ENCODE measurements at places on chromosomes 11 and 22.

GRCh38 chr11:119941636-119942411 lies 196.1 kb downstream of the TRIM29 start:
- no peak for DNase-seq

GRCh38 chr11:100830978-100831732 lies 144.1 kb downstream of the ARHGAP42 start:
- DNase-seq = no peak

DNA sequence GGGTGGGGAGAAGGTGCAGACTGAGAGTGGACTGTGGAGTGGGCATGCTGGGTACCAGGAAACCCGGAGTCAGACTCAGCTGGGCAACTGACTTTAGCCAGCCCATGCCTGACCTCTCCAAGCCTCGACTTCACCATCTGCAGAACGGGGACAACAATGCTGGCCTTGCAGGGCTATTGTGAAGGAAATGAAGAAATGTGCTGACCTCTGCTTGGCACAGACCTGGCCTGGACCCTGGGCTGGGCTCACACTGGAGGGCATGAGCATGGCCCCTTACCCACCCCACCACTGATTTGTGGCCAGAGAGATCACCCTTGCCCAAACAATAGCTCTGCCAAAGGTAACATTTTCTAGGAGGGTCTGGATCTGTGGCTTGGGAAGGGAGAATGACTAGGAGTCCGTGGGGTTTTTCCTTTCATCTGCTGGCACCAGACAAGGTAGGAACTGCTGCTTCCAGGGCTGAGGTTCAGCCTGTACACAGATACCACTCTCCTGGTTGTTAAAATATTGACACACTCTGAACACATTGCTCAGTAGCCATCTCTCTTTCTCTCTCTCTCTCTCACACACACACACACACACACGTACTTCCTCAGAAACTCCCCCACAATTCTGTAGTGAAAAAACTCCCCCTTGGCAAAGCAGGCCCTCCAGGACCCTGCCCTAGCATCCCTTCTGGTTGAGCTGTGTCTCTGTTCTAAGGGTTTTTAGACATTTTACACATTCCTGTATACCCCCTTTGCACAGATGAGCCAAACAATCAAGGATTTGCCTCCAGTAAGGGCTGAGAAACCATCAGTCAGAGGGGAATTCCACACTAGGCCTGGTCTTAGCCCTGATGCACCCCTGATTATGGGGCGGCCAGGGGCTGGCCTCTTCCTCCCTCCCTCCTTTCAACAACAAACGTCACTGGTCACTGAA lies 1.0 kb downstream of the MOGAT2 start:
- DNase-seq = no peak

GRCh38 chr22:43391306-43391705 lies 20.5 kb upstream of the MPPED1 start:
- DNase-seq = no peak

DNA sequence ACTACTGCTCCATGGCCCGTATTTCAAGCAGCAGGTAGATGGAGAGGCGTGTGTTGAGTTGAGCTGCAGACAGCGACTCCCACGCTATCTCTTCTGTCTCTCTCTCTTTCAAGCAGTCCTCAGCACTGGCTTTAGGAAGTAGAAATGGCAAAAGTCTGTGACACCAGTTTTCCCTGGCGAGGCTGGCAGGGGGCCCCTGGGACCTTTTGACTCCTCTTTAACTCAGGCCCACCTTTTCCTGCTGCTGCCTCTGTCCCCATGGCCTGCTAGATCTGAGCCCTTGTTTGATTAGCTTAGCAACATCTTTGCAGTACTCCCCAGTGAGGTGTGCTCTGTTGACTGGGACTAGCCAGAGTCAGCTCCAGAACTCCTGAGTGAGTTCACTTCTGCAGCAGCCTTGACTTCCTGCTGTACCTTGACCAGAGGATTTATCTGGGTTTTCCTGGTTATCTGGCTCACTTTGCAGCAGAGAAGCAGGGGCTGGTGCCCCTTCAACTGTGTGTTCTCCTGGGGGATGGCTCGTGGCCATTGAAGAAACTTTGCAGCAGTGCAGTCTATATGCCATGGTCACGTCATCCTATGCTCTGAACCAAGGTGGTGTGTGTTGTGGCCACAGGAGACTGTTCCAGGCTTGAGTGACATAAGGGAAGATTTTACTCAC lies 183.9 kb downstream of the DBX1 start:
- no peak for DNase-seq

GRCh38 chr11:34707462-34707840 lies 86.6 kb downstream of the EHF start:
- no peak for DNase-seq

DNA sequence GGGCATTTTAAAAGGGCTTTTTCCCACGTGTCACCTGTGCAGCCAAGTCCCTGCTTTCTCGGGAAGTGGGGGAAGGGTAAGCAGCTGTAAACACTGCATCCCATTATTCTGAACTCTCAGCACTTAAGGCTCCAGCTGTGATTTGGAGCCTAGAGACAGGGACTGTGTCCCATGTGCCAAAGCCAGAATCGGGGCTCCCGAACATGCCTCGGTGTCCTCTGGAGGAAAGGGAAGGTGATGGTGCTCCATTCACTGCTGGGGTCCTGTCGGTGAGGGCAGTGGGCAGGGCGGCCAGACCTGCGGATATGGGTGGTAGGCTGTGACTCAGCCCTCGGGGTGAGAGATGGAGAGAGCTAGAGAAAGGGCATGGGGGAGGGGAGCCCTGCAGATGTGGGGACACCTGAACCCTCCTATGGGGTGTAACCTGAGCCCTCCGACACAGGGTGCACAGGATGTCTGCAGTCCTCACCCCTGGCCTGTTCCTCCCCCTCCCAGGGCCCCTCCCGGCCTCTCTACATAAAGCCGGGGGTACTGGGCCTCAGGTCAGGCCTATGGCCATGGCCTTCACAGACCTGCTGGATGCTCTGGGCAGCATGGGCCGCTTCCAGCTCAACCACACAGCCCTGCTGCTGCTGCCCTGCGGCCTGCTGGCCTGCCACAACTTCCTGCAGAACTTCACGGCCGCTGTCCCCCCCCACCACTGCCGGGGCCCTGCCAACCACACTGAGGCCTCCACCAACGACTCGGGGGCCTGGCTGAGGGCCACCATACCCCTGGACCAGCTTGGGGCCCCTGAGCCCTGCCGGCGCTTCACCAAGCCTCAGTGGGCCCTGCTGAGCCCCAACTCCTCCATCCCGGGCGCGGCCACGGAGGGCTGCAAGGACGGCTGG lies 31.8 kb downstream of the CAPN1 start:
- DNase-seq = no peak

DNA sequence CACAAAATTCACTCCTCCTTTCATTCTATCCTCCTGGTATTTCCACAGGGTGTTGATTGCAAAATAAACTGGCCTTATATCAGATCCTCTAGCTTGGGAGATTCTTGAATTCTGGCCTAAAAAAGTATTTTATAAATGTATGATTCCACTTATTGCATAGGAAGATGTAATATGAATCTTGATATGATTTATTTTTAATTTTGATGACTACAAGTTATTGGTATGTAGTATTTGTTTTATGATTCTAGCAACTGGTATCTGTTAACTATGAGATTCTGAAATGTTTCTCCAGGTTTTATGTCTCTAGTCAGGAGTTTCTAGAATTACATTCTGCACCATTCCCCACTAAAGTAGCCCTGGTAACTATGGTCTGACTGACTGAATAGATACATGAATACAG lies 373.9 kb upstream of the C11orf87 start:
- no peak for DNase-seq

- no peak for DNase-seq
These were observed 422 bp downstream of the DENND6B start for GRCh38 chr22:50326225-50326955.

DNA sequence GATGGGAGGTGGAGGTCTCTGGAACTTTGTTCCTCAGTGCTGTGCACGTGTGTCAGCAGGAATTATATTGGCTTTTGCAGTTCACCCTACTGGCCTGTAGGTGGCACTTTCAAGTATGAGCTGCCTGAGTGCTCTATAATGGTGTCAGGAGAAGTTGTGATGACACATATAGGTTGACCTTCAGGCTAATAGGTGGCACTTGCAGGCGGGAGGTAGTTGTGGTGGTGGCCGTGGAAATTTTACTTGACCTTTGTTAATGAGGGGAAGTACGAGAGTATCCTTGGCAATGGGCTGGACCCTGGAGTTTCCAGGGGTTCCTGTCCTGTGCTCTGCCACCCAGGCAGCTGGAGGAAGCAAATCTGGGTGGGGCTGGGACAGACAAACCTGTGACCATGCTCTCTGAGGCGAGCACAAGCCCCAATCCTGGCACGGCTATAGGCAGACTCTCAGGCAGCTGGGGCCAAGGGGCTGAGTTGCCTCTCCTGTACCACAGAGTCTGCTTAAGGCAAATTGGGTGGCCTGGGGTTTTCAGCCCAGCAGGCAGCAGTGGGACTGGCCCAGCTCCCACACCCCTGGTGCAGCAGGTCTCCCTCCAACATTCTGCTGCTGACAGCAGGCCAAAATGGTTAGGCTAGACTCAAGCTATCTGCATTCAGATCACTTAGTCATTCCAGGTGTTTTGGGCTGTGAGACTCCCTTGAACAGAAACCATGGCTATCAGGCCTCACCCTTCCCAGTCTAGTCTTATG lies 147.5 kb upstream of the CTSC start:
- peak; percentile 52 for DNase-seq

DNA sequence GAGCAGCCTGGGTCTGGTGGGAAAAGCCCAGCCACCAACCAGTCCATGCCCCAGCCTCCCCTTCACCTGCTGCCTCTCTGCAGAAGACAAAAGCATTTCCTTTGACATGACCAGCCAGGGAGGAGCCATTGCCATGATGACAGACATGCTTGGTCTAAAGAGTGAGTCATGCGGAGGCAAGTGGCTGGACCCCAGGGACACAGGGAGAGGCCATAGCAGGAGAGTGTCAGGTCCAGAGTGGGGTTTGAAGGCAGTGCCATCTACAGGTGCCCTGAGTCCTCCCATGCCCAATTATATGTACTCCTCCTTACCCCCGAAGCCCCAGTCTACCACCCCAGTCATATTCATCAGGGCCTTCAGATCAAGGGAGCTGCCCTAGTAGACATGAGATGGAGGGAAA lies 67.4 kb downstream of the SCN3B start:
- DNase-seq = no peak

DNA sequence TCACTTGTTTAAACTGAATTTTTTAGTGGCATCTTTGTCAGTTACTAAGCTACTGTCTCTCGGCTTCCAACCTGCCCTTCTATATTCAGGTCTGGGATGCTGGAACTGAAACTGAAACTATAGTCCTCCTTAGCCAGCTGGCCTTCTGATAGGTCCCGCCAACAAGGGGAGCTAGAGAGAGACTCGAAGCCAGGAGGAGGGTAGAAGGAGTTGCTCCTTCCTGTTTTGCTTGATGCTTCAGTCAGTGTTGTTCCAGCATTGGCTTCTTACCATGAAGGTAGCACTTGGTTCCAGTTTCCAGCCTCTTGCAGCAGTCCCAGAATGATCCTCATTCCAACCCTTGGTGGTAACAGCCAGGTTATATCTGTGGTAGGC lies 32.9 kb upstream of the HORMAD2 start:
- no peak for DNase-seq

GRCh38 chr11:68043349-68044144 lies 4.7 kb downstream of the TCIRG1 start:
- peak; percentile 62 for DNase-seq

DNA sequence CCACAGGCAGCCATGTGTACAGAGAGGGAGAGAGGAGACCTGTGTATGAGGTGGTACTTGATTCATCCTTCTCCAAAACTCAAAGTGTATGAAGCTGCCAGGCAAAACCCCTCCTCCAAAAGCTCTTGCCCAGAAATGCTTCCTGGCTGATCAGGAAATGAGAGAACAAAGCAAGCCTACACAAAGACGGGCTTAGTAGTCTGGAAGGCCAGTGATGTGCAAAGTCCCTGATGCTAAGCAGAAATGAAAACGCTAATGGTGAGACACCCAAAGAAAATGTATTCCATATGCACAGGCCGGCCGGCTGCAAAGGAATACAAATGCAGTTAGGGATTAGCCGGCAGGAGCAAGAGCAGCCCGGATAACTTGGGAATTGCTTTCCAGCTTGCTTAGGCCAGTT lies 234.9 kb upstream of the CADM1 start:
- DNase-seq = no peak

GRCh38 chr11:1455763-1456060 lies 30.9 kb downstream of the MOB2 start:
- no peak for DNase-seq

DNA sequence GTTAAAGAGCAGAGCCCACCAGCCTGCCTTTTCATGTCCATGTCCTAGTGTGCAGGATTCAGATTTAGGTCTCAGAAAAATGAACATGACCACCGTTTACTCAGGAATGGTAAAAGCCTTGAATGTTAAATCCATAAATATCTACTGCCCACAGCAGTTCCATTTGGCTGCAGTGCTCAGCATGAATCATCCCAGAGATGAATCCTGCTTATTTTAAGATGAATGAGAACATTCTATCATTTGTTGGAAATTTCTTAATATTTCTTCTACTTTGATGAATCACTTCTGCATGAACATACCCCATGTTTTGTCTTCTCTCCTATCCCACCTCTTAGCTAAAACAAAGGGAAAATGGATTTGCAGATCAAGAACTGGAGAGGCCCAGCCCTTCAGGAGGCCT lies 47.5 kb upstream of the AQP11 start:
- DNase-seq = no peak

DNA sequence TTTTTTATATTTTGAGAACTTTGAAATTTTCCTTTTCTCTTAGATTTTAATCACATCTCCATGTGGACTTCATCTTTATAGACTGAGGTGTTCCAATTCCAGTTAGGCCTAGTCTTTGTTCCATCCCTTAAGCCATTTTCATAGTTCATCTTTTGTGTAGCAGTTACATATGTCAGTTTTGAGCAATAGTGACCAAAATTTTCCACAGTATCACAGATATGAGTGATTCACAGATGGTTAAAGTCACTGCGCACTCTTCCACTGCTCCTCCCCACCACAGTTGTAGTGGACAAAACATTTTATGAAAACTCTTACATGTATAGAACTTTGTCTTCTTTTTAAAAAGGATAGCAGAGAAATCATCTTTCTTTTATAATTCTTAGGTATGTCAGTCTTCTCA lies 42.8 kb downstream of the YAP1 start:
- no peak for DNase-seq

DNA sequence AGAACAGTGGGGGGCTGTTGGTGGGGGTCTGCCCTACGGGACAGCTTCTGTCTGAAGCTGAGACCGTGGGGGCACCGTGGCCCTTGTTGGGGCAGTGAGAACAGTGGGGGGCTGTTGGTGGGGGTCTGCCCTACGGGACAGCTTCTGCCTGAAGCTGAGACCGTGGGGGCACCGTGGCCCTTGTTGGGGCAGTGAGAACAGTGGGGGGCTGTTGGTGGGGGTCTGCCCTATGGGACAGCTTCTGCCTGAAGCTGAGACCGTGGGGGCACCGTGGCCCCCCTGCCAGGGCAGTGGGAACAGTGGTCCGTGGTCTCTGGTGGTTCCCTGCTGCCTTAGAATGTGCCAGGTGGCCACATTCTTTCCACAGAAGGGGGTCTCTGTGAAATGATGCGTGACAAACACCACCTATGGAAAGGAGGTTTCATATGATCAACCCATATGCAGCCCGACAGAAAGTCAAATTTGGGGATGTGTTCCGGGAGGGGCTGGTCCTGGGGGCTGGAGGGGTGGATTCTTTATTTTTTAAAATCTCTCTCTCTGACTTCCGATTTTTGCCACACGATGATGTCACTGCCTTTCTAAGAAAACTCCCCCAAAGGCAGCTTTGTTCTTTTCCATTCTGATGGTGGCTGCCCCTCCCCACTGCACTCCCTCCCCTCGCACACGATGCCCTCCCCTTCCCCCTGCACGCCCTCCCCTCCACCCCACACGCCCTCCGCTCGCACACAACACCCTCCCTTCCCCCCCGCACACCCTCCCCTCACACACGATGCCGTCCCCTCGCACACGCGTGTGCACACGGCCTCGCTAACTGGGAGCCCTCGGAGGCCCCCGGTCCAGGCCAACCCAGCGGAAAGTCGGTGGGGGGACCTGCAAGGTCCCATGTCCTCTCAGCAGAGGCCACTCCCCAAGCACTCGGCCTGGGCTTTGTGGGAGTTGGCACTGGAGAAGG lies 1186.5 kb downstream of the BRD1 start:
- no peak for DNase-seq
